Left ventricle myocardium superior (tissue), 1 donor: ENCODE measurements at places on chromosomes 7 and 10. TPM values are rescaled to one million over a fixed set of nuclear protein-coding genes. Genes with fewer than 3 reads are reported as not detected.

Gene PON1
- total RNA-seq, result not detected

Gene RADIL
- 2.8 TPM for total RNA-seq

Gene PDZD7
- 0.17 TPM for total RNA-seq

Gene PDE1C
- 192 TPM for total RNA-seq

Gene ATOH7
- total RNA-seq, result not detected

Gene TMEM236
- 0.30 TPM for total RNA-seq

Gene C10orf95
- not detected for total RNA-seq

Gene PNLIPRP2
- total RNA-seq, result not detected

Gene PSMC2
- 117 TPM for total RNA-seq

Gene SPDYE9
- total RNA-seq, result not detected

Gene OR6B1
- not detected for total RNA-seq

Gene SCIN
- 0.20 TPM for total RNA-seq

Gene EVX1
- not detected for total RNA-seq

Gene GTF2I
- 134 TPM for total RNA-seq

Gene DKK1
- not detected for total RNA-seq

Gene MKI67
- total RNA-seq, result 1.3 TPM

Gene KEL
- total RNA-seq, result 0.27 TPM

Gene MEOX2
- total RNA-seq, result 11.2 TPM

Gene HACD1
- 160 TPM for total RNA-seq

Gene FAM24A
- total RNA-seq, result not detected
